Stimulated activated CD4-positive, alpha-beta T cell treated with anti-CD3 and anti-CD28 coated beads, Interleukin-1b, Interleukin-23, amount 100 ng/mL, for 1 hour (primary cell): ENCODE measurements at places on chromosomes 2 and 18.
A peak's percentile ranks its signal among the peaks of the same experiment; 100 is the strongest.

- peak; percentile 30 for DNase-seq
Measured at GRCh38 chr18:13823707-13824395, at the start of gene MC5R. Gene MC5R, plus strand, starts transcription at chr18:13824149. Its CDS starts 1,617 bp downstream, at chr18:13825766.

GRCh38 chr2:21812766-21813165 is 689.0 kb downstream of the TDRD15 start:
- DNase-seq = no peak

GRCh38 chr2:173651891-173652290 is 297.2 kb downstream of the CDCA7 start:
- DNase-seq = no peak

- DNase-seq = no peak
Measured at GRCh38 chr2:183029219-183029618, 9.0 kb downstream of the NCKAP1 start.

- peak; percentile 93 for DNase-seq
Measured at GRCh38 chr2:216114714-216115531, 5.8 kb downstream of the XRCC5 start.

DNA sequence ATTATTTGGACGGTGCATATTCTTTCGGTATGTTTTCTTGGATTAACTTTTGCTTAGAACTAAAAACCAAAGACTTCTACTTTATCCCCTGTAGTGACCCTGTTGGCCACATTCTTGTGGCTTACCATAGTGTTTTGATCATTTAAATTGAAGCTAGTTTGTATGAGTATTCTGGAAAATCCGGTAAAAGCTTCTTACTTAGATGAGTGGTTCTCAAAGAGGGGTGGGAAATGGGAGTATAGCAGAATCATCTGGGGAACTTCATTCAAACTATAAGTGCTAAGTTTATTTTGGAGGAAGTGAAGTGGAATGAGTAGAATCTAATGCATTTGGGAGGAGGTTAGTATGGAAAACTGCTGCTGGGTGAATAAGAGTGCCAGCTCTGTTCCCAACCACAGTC is 3.8 kb downstream of the PPP1CB start:
- no peak for DNase-seq

- DNase-seq = no peak
Measured at GRCh38 chr2:195304310-195304709, 352.7 kb upstream of the SLC39A10 start.

- DNase-seq = no peak
Measured at GRCh38 chr18:378079-378478, 110.2 kb upstream of the THOC1 start.

DNA sequence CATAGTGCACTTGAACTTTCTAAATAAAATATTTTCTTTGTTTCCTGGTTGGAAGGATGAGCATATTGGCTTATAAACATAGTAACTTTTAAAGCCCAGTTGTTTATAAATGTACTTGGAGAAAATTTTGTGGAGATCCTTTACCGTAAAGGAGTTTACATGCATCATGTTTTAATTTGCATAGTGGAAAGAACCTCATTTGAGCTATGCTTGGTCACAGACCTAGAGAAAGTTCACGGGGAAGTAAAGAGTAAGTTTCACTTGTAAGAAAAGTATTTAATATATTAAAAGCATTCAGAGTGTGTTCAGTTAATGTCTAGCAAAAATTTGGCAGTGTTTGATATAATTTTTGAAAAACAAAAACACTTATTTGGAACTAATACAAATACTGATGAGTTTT is 45.3 kb downstream of the PIKFYVE start:
- no peak for DNase-seq

GRCh38 chr2:239952665-239953417 is 72.3 kb downstream of the NDUFA10 start:
- no peak for DNase-seq

GRCh38 chr18:56541340-56541739 is 97.1 kb downstream of the TXNL1 start:
- DNase-seq = no peak

- no peak for DNase-seq
Measured at GRCh38 chr18:12059334-12060181, 34.1 kb upstream of the ANKRD62 start.

- DNase-seq = no peak
Measured at GRCh38 chr18:48254077-48254602, 155.0 kb downstream of the ZBTB7C start.

DNA sequence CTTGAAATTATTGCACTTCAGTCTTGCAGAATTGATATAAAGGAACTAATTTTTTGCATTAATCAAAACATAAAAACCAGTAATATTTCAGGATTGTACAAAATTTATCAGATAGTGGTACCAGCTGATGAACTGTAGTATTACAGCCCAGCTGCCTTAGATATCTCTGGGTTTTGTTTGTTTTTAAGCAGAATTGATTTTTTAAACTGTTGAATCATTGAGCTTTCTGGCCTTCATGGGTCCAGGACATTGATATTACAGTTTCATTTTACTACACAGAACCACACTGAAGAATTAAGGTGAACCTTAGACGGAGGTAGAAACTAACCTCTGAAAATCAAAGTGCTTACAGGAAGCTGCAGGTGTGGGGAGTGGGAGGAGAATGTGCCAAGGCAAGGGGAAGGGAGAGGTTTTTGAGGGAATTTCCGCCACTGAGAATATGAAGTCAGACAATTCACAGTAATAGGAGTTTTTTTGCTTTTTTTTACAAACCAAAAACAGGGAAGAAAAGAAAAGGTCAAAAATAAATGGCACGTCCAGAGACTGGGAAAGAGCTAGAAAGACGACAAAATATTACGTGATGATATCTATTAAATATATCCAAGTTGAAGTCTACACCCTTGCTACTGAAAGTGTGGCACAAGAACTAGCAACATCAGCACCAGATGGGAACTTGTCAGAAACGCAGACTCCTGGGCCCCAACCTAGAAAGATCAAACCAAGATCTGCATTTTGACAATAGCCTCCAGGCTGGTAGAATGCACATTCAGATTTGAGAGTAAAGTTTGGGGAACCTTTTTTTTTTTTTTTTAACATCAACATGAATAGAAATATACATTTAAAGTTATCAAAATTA is 40.8 kb upstream of the SPAG16 start:
- no peak for DNase-seq

- DNase-seq = no peak
Measured at GRCh38 chr18:42533616-42534015, 578.6 kb downstream of the PIK3C3 start.

DNA sequence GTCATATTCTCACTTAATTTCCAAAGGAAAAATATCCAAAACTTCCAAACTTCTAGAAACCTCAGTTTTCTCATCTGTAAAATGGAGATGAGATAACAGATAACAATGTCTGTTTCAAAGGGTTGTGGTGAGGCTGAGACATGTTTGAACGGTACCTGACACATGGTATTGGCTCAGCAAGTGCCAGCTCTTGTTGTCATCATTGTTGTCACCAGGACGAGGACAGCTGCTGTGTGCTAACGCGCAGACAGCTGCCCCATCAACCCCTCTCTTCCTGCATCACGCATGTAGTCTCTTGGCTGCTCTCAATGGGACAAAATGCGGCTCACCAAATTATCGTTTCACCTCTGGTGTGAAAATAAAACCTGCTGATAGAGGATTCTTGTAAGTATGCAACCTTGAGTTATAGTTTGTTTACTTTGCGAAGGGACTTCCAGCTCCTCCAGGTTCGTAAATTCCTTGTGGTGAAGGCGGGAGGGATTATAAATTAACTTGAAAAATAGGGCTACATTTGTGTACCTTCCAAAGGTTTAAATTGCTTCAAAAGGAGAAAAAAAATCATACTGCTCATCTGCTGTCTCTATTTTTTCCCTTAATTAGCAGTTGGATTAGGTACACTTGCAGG is 605.4 kb downstream of the BCL11A start:
- no peak for DNase-seq

GRCh38 chr2:8030573-8031303 is 651.1 kb upstream of the ID2 start:
- no peak for DNase-seq

DNA sequence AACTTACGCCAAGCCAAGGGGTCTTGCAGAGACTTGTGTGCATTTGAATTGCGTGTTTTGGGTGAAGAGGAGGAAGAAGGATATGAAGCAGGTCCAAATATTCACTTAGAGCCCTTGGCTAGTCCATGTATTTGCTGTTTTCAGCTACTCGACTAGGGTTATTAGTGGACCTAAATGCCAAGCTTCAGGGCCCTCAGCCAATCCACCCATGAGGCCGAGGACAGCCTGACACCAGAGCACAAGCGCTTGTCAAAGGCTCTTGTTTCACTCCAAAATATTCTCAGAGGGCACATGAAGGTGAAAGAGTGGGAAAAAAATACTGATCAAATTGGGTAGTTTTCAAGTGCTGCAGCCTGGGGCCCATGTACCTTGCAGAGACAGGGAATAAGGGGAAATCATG is 174.8 kb upstream of the ACAA2 start:
- no peak for DNase-seq

DNA sequence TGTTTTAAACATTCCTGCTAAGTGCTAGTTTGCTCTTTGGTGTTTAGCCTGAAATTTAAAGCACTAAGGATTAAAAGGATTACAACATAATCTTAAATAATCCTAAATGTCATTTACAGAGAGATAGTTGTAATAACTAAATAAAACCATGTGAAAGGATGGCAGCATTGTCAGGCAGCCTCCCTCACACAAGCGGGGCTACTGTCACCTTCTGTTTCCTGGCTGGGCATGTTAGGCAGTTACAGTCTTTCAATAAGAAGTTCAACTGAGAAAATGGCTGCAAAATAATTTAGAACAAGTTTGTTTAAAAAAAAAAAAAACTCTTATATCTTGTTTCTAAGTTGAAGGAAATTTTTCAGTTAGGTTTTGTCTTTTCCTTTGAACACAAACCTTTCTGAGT is 124.9 kb downstream of the ARHGAP15 start:
- DNase-seq = no peak

GRCh38 chr2:36371928-36372391 is 16.4 kb downstream of the CRIM1 start:
- no peak for DNase-seq

DNA sequence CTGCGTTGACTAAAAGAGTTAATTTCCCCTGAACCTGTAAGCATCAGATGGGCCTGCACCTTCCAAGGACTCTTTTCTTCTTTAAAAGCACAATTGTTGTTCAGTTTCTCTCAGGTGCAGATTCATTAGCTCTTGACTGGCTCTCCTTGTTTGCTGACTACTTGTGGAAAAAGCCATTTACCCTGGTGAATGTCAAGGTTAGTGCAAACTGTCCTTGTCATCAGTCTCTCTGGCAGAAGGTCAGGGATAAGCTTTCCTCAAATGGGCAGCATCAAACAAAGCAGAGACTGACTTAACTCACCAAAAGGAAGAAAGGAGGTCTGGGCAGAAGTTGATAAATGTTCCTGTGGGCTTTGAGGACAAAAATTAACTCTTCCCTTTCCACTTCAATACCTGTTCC is 922.7 kb downstream of the BCL11A start:
- no peak for DNase-seq

DNA sequence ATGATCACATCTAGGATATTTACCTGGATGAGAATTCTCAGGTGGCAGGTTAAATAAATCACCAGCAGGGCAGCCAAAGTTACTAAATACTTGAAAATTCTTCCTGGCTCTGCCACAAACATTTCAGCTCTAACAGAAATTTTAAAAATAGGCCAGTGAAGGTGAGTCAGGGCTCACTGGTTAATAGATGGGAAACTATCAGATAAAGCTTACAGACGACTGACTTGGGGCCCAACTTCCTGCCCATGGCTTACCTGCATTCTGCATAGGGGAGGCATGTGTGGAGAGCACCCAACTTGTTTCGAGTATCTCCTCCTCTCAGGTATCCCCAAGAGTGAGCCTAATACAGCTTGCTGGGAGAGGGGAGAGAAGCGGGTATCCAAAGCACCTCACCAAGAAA is 57.8 kb downstream of the SPRED2 start:
- DNase-seq = no peak

- DNase-seq = no peak
Measured at GRCh38 chr18:35141567-35142274, 99.1 kb upstream of the ZNF397 start.

- no peak for DNase-seq
Measured at GRCh38 chr2:106165029-106165428, 29.1 kb downstream of the UXS1 start.

GRCh38 chr2:112840068-112840445 is 3.5 kb upstream of the IL1B start:
- DNase-seq = no peak

- no peak for DNase-seq
Measured at GRCh38 chr2:96470109-96470508, 35.0 kb downstream of the NEURL3 start.

- no peak for DNase-seq
Measured at GRCh38 chr2:172234716-172235691, 132.3 kb upstream of the DLX2 start.

- no peak for DNase-seq
Measured at GRCh38 chr2:105791229-105791628, 46.5 kb downstream of the NCK2 start.

- no peak for DNase-seq
Measured at GRCh38 chr2:193462411-193462810, 1267.7 kb upstream of the TMEFF2 start.

DNA sequence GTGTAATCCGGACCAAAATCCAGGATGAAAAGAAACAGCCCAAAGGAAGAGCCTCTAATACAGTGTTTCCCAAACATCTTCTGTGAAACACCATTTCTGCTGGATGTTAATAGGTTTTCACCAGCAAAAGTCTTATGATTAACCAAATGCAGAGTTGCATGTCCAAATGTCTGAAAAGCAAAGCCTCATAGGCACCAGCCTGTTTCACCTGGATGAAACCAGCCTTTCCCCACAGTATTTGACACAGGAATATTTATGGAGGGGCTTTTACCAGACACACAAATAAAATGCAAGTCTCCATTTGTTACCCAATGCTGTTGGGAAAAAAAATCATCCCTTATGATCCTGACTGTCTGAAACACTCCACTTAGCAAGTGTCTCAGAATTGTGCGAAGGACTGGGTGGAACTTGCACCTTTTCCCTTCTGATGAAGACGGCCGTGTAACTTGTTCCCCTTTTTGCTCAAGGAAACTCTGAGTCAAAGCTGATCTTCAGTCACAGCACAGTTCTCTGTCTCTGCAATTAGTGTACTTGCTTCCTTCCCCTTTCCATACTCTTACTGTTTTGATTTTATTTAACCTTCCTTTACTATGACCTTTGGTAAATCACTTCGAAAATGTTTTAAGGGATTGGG is 70.3 kb upstream of the IL1R2 start:
- DNase-seq = no peak

- DNase-seq = no peak
Measured at GRCh38 chr2:213010106-213010779, 141.2 kb downstream of the IKZF2 start.

GRCh38 chr18:58344861-58345463 is 283.9 kb downstream of the ALPK2 start:
- no peak for DNase-seq

- no peak for DNase-seq
Measured at GRCh38 chr2:46001290-46001689, 295.9 kb upstream of the EPAS1 start.

GRCh38 chr2:157789933-157790511 is 86.1 kb downstream of the ACVR1 start:
- no peak for DNase-seq

GRCh38 chr2:54631755-54632154 is 91.7 kb upstream of the EML6 start:
- DNase-seq = no peak

- no peak for DNase-seq
Measured at GRCh38 chr2:151161821-151162551, 99.7 kb downstream of the RBM43 start.
